ENCODE measurements at places on chromosomes 11 and 22. TPM values are rescaled to one million over a fixed set of nuclear protein-coding genes. Genes with fewer than 3 reads are reported as not detected.
A peak's percentile ranks its signal among the peaks of the same experiment; 100 is the strongest.

Gene OR52N4
- total RNA-seq, result not detected

Gene MYRF
- 61.9 TPM for total RNA-seq

Gene ANO9
- 474 TPM for total RNA-seq

- peaks cover 9% of the 10 kb centered on the region for H3K4me1 ChIP-seq
- H3K4me3 ChIP-seq, result peak overlapping the region; percentile 91
- no peaks in the 10 kb centered on the region for H3K36me3 ChIP-seq
- DNase-seq, result no peak
- H3K27ac ChIP-seq, result peak overlapping the region; percentile 86
Observed at GRCh38 chr22:19940536-19941364, 822 bp upstream of the COMT start.

- no peak for DNase-seq
- no peak overlapping the region for H3K27ac ChIP-seq
- no peaks in the 10 kb centered on the region for H3K4me1 ChIP-seq
- H3K27me3 ChIP-seq, result no peaks in the 10 kb centered on the region
- H3K4me3 ChIP-seq, result no peak overlapping the region
- no peaks in the 10 kb centered on the region for H3K36me3 ChIP-seq
Observed at GRCh38 chr11:122779047-122779629, 59.2 kb upstream of the CRTAM start.

- no peak overlapping the region for H3K27ac ChIP-seq
- no peaks in the 10 kb centered on the region for H3K27me3 ChIP-seq
- no peaks in the 10 kb centered on the region for H3K36me3 ChIP-seq
Observed at GRCh38 chr11:132078264-132079076, 708.1 kb downstream of the NTM start.

GRCh38 chr11:1693327-1694063 lies 3.5 kb upstream of the KRTAP5-6 start:
- H3K27ac ChIP-seq, result peak overlapping the region; percentile 46
- peaks cover 3% of the 10 kb centered on the region for H3K4me1 ChIP-seq
- no peaks in the 10 kb centered on the region for H3K27me3 ChIP-seq

DNA sequence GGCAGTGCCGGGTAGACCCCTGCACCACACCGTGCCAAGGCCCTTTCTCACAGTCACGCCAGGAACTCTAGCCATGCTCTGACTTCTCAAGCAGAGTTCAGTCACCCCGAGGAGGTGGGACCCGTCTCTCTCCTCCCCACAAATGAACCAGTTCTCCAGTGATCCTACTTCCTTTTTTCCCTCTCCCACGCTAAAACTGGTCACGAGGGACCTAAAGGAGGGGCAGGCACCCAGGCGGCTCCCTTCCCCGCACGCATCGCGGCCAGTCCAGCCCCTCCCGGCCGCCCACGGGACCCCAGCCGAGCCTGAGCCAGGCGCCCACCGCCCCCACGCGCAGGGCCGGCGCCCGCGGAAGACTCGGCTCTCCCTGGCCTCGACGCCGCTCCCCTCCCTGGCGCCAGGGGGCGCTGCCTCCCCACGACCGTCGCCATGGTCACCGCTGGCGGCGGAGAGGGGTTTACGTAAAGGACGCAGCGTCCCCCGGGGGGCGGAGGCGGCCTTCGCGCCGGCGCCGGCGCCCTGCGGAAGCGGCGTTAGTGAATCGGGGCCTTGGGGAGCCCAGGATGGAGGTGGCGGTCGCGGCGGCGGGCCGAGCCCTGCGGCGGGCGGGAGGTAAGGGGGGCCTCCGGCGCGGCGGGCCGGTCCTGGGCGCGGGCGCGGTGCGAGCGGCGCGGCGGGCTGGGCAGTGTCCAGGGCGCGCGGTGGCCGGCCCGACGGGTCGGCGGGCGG lies at the start of gene DAGLA:
TSS of gene DAGLA (plus strand) at position 499 of the 729 bp plus-strand sequence. CDS start 39,765 bp downstream, outside the sequence.
- no peaks in the 10 kb centered on the region for H3K27me3 ChIP-seq
- peaks cover 44% of the 10 kb centered on the region for H3K4me1 ChIP-seq
- H3K4me3 ChIP-seq, result peak within 1 kb of the TSS; percentile 28
- peak; percentile 76 for DNase-seq
- H3K27ac ChIP-seq, result no peak within 1 kb of the TSS

Data from Peyer's patch (tissue), 4 donors.